ENCODE measurements at places on chromosomes 7 and 10.
A peak's percentile ranks its signal among the peaks of the same experiment; 100 is the strongest.

DNA sequence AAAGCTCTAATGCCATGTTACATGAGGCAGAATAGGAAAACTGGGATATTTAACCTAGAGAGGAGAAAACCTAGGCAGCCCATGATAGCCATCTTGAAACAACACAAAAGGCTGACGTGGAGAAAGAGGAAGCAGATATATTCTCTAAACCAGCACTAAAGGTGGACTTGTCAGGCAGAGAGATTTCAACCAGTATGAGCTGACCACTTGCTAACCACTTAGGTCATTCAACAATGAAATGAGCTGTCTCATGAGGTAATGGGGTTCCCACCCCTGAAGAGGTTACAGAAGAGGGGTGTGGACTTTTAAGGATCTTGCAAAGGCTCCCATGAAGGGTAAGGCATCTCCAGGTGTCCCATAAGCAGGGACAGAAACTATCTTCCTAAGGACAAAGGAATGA is 26.8 kb upstream of the EGR2 start:
- H3K27ac ChIP-seq, result no peak overlapping the region
- no peaks in the 10 kb centered on the region for H3K36me3 ChIP-seq
- no peak overlapping the region for H3K4me3 ChIP-seq
- no peaks in the 10 kb centered on the region for H3K4me1 ChIP-seq
- no peaks in the 10 kb centered on the region for H3K27me3 ChIP-seq

DNA sequence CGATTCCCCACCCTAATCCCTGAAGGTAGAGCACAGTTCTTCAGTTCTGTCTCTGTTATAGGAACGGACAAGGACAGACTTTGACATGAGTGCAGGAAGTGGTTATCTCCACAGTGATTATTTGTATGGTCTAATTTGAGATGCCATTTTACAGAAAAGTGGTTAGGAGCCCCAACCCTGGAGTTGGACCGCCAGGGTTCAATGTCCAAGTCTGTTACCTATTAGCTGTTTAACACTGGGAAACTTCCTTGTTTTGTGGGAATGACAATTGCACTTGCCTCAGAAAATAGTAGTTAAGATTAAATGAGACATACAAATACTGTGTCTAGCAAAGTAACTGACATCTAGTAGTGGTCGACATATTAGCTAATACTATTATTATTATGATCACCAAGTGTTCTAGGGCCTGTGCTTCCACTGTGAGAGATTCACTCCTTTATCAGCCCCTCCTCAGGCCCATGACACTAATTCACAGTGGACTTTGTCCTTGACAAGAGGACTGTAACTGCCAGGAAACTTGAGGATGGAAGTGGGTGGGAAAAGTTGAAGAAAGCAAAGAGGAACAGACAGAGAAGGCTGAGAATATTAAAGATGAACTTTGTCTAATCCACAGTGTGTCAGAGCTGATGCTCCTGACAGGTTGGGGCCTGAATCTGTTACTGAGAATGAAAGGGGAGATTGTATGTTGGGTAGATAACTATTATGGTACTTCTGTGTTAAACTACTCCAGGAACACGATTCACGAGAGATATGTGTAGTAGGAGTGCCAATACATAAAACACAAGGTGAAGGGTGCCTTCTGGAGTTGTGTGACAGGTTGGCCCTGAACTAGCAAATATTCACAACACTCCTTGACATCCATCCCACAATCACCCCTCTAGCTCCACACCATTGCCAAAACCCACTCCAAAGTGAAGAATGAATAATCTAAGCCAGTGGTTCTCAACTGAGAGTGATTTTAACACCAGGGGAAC is 66.4 kb downstream of the TAC1 start:
- no peak overlapping the region for H3K27ac ChIP-seq
- H3K4me3 ChIP-seq, result no peak overlapping the region
- no peaks in the 10 kb centered on the region for H3K4me1 ChIP-seq
- no peaks in the 10 kb centered on the region for H3K27me3 ChIP-seq
- no peaks in the 10 kb centered on the region for H3K36me3 ChIP-seq

DNA sequence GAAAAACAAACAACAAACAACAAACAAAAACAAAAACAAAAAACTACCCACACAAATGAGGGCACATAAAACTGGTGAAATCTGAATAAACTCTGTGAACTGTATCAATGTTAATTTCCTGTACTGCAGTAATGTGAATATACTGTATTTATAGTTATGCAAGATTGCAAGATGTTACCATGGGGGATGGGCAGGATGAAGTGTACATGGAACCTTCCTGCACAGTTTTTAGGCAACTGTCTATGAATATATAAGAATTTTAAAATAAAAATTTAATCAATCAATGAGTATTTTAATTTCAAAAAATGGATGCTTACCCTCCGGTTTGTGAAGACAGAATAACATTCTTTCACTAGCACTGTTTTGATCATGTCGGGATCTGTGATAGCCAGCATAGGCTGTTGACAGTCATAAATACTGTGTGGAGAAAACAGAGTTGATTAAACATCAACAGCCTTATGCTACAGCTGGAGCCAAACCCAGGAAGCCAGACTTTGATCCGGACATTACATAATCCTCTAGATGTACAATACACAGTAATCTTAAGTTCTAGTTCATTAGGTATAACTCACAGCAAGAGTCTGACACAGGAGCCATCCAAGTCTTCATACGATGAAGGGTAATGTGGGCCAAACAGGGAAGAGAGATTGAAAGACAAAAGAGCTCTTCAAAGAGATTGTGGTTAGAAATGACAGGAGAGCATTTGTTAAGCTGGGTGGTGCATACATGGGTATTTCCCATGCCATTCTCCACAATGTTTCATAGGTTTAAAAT is 14.8 kb downstream of the CYP3A7 start:
- no peaks in the 10 kb centered on the region for H3K36me3 ChIP-seq
- no peaks in the 10 kb centered on the region for H3K4me1 ChIP-seq
- no peak overlapping the region for H3K4me3 ChIP-seq
- peak; percentile 17 for DNase-seq
- H3K27ac ChIP-seq, result no peak overlapping the region

GRCh38 chr7:92797284-92797683 is 39.1 kb downstream of the CDK6 start:
- H3K36me3 ChIP-seq, result no peaks in the 10 kb centered on the region
- H3K27ac ChIP-seq, result no peak overlapping the region
- no peaks in the 10 kb centered on the region for H3K27me3 ChIP-seq
- 0 out of 2 replicates have a peak overlapping the region, but pooled peaks have one; percentile 3 for H3K4me3 ChIP-seq
- DNase-seq, result no peak

GRCh38 chr10:108055506-108055905 is 891.0 kb upstream of the SORCS1 start:
- no peak overlapping the region for H3K27ac ChIP-seq
- no peaks in the 10 kb centered on the region for H3K4me1 ChIP-seq
- H3K36me3 ChIP-seq, result no peaks in the 10 kb centered on the region
- no peaks in the 10 kb centered on the region for H3K27me3 ChIP-seq
- no peak for DNase-seq

DNA sequence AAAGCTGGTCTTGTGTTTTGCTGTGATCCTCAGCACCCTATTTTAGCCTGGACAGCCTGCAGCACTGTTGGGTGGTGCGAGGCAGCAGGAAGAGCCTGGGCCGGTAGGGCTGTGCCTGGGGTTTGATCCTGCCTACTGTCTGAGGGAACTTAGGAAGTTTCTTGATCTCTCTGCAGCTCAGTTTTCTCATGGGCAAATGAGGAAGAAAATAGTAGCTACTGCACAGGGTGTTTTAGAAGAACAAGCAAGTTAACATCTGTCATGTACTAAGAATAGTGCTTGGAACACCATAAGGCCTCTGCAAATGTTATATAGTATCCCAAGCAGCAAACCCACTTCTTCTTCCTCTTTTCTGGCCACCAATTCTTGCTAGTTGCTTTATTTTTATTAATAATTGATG is 12.0 kb upstream of the AGR2 start:
- no peak for DNase-seq
- no peak overlapping the region for H3K27ac ChIP-seq
- H3K4me3 ChIP-seq, result no peak overlapping the region
- H3K4me1 ChIP-seq, result no peaks in the 10 kb centered on the region
- no peaks in the 10 kb centered on the region for H3K36me3 ChIP-seq

GRCh38 chr7:149367418-149368180 is 93.3 kb downstream of the ZNF777 start:
- no peak overlapping the region for H3K27ac ChIP-seq
- DNase-seq, result no peak
- H3K4me1 ChIP-seq, result no peaks in the 10 kb centered on the region
- no peaks in the 10 kb centered on the region for H3K27me3 ChIP-seq

GRCh38 chr10:130471486-130471885 is 335.3 kb downstream of the GLRX3 start:
- no peak overlapping the region for H3K27ac ChIP-seq
- H3K36me3 ChIP-seq, result no peaks in the 10 kb centered on the region
- H3K4me1 ChIP-seq, result no peaks in the 10 kb centered on the region
